Endothelial cell of umbilical vein (primary cell): ENCODE measurements at places on chromosomes 4 and X. TPM values are rescaled to one million over a fixed set of nuclear protein-coding genes. Genes with fewer than 3 reads are reported as not detected.

Gene GPAT3
- 0.21 and 0.36 TPM in 2 replicates for polyA plus RNA-seq

DNA sequence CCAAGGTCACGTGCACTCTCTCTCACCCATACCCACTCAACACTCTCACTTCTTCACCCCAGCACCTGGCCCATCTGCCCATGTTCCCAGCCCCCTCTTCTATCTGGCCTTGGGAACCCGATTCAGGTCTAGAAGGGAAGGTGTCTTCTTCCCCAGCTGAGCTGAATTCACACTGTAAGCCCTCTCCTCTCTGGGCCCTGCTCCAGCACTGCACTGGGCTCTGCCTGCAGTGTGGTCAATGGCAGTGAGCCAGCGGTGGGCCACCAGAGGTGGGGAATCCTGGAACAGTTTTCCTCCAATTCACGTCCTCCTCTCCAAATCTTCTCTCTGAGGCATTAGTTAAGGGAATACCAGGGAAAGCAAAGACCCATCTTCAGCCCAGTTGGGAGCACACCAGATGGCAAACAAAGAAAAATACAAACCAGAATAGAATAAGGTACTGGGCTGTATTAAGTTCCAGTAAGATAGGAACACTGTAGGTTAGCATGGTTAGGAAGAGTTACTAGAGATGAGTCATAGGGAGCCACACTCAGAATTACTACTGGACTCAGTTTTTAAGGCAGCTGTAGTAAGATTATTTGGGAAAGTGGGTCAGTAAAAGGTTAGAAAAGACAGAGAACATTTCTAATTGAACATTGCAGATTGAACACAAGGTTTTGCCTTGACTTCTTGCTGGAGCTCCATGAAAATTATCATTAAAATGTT lies 5.0 kb downstream of the AWAT2 start:
- DNase-seq: peak; percentile 28

GRCh38 chr4:139191373-139191772 lies 14.4 kb upstream of the ELF2 start:
- no peak for DNase-seq

DNA sequence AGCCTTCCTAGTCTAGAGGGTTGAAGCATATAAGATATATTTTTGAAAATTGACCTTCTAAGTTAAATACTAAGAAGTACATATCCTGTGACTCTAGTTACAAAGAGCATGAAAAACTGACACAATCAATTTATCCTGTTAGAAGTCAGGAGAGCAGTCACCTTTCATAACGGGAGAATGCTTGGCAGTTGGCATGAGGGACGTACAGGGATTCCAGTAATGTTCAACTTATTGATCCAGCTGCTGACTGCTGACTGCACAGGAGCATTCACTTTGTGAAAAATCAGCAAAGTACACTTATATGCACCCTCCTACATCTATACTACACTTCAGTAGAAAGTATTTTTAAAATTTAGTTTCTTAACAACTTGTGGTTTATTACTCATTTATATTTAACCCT lies 4.2 kb downstream of the ADAMTS3 start:
- no peak for DNase-seq

- DNase-seq: no peak
Observed at GRCh38 chrX:123340696-123341095, 156.6 kb downstream of the GRIA3 start.

Gene MFSD8
- 8.9 and 11.5 TPM in 2 replicates for polyA plus RNA-seq

- DNase-seq: no peak
Observed at GRCh38 chrX:9471571-9471985, 6.7 kb downstream of the TBL1X start.

DNA sequence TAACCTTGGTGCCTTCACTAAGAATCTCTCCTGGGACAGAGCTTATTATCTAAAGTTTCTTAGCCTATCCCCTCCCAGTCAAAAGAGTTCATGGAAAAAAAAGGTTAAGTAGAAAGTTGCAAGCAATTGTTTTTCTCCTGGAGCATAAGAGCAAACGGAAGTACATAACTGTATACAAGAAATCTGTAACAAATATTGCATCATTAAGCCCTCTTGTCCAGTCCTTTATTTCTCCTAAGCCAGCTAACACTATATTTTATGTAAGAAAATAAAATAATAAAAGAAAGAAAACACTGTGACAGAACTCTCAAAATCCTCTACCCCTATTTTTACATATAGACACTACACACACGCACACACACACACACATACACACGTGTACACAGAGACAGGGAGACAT lies 255.3 kb downstream of the NAF1 start:
- no peak for DNase-seq

DNA sequence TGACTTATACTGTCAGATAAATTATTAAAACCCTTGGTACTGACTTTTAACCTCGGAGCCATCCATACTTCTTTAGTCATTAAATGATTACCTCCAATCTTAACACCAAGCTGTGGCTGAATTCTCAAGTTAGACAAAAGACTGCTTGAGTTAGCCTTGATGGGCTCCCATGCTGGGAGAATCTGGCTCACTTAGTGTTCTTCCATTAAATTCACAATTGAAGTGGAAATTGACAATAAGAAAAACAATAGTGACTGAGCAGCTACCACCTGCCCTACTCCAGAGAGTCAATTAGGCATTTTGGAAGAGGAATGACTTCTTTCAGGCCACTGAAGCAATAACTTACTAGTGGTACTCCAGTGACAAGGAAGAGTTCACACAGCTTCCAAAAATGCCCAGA lies 503.0 kb upstream of the CPXCR1 start:
- no peak for DNase-seq

Gene ADH1A
- not detected in 2 replicates for polyA plus RNA-seq

Gene TMEM271
- polyA plus RNA-seq: not detected in 2 replicates

DNA sequence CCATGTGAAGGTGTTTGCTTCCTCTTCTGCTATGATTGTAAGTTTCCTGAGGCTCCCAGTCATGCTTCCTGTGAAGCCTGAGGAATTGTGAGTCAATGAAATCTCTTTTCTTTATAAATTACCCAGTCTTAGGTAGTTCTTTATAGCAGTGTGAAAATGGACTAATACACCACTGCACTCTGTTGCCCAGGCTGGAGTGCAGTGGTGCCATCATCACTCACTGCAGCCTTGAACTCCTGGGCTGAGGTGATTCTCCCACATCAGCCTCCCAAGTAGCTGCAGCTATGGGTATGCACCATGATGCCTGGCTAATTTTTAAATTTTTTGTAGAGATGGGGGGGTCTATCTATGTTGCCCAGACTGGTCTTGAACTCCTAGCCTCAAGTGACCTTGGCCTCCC lies 15.8 kb upstream of the IGFBP7 start:
- no peak for DNase-seq

Gene FAM47A
- polyA plus RNA-seq: not detected in 2 replicates

GRCh38 chr4:29558789-29559188 lies 1161.4 kb upstream of the PCDH7 start:
- DNase-seq: no peak

DNA sequence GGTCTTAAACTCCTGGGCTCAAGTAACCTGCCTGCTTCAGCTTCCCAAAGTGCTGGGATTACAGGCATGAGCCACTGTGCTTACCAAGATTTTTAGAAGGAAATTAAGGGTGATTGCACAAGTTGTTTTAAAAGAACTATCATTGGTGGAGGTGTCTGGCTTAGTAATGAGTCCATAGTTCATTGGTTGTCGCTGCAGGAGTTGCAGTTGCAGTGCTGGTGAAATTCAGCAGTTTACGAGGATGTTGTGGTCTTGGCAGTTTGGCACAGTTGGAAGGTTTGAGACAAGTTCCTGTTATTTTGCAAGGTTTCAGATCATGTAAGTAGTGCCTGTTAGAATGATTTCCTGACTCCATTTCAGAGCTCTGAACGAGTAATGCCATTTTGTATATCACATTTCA lies 48.1 kb downstream of the RAB40AL start:
- no peak for DNase-seq

GRCh38 chr4:152524427-152524826 lies 11.5 kb downstream of the FBXW7 start:
- no peak for DNase-seq

Gene PNMA5
- not detected in 2 replicates for polyA plus RNA-seq

DNA sequence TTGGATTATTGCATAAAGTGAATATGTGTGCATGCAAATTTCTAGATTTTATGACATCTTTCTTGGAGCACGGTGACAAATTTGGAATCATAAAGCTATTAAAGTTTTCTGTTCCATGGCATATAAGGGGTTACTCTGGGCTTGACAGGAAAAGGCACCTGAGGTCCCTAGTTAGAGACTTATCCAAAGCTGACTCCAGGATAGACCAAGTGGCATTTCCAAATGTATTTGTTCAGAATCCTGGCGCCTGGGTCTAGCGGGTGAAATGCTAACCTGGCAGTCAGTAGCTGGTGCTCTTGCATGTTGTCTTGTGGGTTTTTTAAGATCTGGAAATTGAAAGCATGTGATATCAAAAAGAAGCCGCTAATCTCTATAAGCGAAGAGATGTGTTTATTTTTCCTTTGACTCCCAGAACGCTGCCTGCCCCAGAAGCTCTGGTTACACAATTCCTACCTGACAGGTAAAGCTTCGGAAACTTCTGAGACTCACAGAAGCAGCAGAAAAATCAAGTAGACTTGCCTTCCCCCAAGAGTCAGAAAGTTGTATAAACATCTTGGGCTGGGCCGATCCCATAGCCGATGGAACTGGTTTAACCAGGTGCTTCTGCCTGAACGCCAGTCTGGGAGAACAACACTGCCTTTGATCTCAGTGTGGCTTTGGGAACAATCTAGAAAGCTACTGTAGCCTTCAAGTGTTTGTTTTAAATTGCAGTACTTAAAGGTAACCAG lies 12.9 kb upstream of the ZCCHC4 start:
- no peak for DNase-seq

Gene UGT2B11
- not detected in 2 replicates for polyA plus RNA-seq

DNA sequence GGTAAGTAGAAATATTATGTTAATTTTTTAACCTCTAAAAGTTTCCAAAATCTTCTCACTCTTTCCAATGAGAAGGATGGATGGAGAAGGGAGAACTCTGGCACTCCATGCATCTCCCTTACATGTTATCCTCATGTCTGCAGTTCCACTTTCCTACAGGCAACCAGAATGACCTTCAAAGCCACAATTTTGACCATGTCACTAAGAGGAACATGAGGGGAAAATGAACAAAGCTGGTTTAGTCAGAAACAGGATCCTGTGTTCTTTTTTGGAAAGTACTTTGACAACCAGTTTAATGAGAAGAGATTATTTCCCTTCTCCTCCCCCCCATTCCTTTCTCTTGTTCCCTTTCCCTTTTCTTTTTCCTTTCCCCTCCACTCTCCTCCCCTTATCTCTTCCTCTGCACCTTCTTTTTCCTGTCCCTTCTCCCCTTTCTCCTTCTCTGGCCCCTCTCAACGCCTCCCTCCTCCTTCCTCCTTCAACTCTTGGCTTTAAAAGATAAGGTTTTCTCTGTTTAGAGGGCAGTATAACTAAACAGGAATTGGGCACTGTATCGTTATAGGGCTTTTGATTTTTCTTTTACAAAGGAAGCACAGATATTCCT lies 42.5 kb downstream of the DTHD1 start:
- no peak for DNase-seq

Gene GPRASP1
- 0.32 and 0.33 TPM in 2 replicates for polyA plus RNA-seq

DNA sequence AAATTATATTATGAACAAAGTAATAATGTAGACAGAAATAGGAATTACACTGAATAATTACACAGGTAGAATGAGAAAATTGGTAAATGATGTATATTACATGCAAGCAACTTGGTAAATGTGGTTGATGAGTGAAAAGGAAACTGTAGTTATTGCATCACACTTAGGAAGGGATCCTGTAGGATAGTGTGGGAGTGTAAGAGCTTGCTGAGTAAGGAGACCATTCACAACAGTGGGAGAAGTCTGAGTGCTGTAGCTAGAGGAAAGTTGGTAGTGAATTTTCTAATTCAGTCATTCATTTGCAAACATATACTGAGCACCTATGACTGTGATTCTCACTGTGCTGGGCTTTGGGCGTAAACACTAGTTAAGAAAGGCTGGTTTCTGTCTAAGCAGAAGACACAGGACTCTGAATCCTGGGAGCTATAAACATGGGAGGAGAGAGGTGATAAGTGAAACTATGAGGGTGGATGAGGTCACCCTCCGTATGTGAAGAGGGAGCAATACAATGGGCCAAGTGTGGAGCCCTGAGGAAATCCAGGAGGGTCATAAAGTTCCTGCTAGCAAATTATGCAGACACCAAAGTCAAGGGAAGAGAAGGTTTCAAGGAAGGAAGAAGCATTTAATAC lies 14.2 kb upstream of the CPE start:
- no peak for DNase-seq

GRCh38 chrX:50721764-50722521 lies 92.1 kb downstream of the SHROOM4 start:
- DNase-seq: no peak

DNA sequence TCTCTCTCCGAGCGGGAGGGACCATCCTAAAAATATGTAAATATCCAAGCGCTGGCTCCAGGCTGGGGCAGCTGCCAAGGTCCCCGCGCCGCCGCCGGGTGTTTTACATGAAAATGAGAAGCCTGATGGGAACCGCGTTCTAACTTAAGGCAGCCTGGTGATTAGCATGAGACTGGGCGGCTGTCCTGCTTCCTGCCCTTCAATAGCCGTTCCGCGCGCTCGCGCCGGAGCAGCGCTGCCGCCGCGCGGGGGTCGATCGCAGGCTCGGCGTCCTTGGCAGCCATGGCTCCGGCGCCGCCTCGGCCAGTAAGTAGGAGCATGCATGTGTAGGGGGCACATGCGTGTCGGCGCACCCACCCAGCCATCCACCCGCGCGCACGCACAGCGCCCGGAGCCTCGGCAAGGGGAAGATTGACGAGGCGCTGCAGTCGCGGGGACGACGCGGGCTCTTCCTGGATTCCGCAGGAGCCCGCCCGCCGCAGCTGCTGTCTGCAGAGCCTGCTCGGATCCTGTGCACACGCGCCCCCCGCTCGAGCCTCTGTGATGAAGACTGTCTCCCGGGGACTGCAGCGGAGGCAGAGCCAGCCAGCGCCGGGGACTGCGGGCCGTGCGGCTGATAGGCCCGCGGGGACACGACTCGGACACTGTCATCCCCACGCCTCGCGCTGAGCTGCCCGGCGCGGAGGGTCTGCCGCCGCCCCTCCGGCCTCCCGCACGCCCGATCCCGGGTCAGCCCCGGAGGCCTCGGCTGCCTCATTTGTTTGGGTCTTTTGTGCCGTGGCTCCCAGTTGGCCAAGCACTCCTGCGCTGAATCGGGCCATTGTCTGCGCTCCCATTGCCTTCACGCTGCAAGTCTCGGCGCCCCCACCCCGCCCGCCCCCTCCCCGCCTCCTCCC lies 734 bp downstream of the STOX2 start:
- peak; percentile 33 for DNase-seq

DNA sequence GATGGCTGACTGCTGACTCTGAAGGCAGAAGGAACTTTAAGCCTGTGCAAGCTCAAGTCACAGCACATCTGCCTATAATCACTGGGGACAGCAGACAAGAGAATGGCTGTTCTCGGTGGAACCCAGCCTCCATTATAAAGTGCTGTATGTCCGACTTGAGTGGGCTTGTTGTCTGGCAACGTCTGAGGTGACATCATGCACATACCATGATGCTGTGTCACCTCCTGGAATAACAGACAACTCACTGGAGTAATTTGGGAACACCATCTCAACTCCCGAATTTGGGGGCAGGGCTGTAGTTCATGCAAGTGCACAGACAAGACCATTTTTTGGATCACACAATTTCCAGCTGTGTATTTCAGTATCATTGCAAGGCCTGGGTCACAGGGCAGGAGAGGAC lies 59.8 kb upstream of the GPM6B start:
- no peak for DNase-seq

GRCh38 chrX:41116948-41117347 lies 31.7 kb downstream of the USP9X start:
- DNase-seq: no peak

Gene GLRB
- 3.6 and 3.8 TPM in 2 replicates for polyA plus RNA-seq
